SJSA1 (cell line): ENCODE measurements at places on chromosomes 12 and 14. TPM values are rescaled to one million over a fixed set of nuclear protein-coding genes. Genes with fewer than 3 reads are reported as not detected.

DNA sequence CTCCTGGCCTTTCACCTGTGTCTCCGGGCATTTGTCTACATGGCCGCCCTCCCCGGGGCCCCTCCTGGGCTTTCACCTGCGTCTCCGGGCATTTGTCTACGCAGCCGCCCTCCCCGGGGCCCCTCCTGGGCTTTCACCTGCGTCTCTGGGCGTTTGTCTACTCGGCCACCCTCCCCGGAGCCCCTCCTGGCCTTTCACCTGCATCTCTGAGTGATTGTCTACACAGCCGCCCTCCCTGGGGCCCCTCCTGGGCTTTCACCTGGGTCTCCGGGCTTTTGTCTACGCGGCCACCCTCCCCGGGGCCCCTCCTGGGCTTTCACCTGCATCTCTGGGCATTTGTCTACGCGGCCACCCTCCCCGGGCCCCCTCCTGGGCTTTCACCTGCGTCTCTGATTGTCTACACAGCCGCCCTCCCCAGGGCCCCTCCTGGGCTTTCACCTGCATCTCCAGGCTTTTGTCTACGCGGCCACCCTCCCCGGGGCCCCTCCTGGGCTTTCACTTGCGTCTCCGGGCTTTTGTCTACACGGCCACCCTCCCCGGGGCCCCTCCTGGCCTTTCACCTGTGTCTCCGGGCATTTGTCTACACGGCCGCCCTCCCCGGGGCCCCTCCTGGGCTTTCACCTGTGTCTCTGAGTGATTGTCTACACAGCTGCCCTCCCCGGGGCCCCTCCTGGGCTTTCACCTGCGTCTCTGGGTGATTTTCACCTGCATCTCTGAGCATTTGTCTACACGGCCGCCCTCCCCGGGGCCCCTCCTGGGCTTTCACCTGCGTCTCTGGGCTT lies 68.0 kb upstream of the GALNT9 start:
- H3K27me3 ChIP-seq, result peaks cover 17% of the 10 kb centered on the region
- no peak overlapping the region for H3K27ac ChIP-seq
- no peaks in the 10 kb centered on the region for H3K36me3 ChIP-seq

- H3K4me3 ChIP-seq, result no peak overlapping the region
- no peak for DNase-seq
- H3K27ac ChIP-seq, result no peak overlapping the region
These were observed 103.0 kb downstream of the NDUFA12 start for GRCh38 chr12:94900496-94900895.

- peak overlapping the region; percentile 71 for H3K27ac ChIP-seq
- no peaks in the 10 kb centered on the region for H3K27me3 ChIP-seq
- no peaks in the 10 kb centered on the region for H3K36me3 ChIP-seq
- no peak for DNase-seq
- no peak overlapping the region for H3K4me3 ChIP-seq
These were observed 18.1 kb upstream of the DUSP6 start for GRCh38 chr12:89370421-89370831.

DNA sequence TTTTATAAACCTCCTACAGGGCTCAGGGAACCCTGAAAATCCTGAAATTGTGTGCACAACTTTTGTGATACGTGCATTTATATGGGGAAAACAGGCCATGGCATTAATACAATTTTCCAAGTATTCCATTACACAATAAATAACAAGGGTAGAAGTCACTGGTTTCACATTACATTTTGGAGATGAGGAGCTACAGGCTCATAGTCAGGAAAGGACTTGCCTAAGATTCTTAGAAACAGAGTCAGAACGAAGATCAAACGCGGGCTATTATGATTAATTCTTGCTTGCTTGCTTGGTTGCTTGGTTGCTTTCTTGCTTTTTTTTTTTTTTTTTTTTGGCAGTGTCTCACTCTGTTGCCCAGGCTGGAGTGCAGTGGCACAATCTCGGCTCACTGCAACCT lies 16.7 kb downstream of the NOS1 start:
- H3K4me1 ChIP-seq, result peaks cover 5% of the 10 kb centered on the region
- no peak overlapping the region for H3K4me3 ChIP-seq
- DNase-seq, result no peak
- H3K27ac ChIP-seq, result no peak overlapping the region
- no peaks in the 10 kb centered on the region for H3K27me3 ChIP-seq

The DLGAP5 gene
- total RNA-seq, result 67.7 and 83.1 TPM in 2 replicates

- no peak overlapping the region for H3K4me3 ChIP-seq
- H3K36me3 ChIP-seq, result no peaks in the 10 kb centered on the region
- H3K4me1 ChIP-seq, result no peaks in the 10 kb centered on the region
- no peak for DNase-seq
These were observed 69.8 kb downstream of the RERG start for GRCh38 chr12:15151161-15152091.
